ENCODE measurements at places on chromosomes 16 and 17. TPM values are rescaled to one million over a fixed set of nuclear protein-coding genes. Genes with fewer than 3 reads are reported as not detected.

The CDK3 gene
- total RNA-seq: 11.5 TPM

The TMEM238L gene
- total RNA-seq: not detected

The WFIKKN1 gene
- 0.08 TPM for total RNA-seq

The SDK2 gene
- total RNA-seq: 1.6 TPM

The CX3CL1 gene
- total RNA-seq: 22.0 TPM

The GUCY2D gene
- not detected for total RNA-seq

The HOXB3 gene
- 24.0 TPM for total RNA-seq

The PIGQ gene
- 63.1 TPM for total RNA-seq

The SLC26A11 gene
- 14.4 TPM for total RNA-seq

The HEATR3 gene
- total RNA-seq: 19.4 TPM

The SSTR5 gene
- not detected for total RNA-seq

The MYL11 gene
- total RNA-seq: not detected

The DECR2 gene
- total RNA-seq: 15.1 TPM

The MT1M gene
- total RNA-seq: 1.9 TPM

The PSMB10 gene
- 33.9 TPM for total RNA-seq

The NOXO1 gene
- total RNA-seq: not detected

The PROCA1 gene
- total RNA-seq: 0.58 TPM

The GDPD1 gene
- 1.7 TPM for total RNA-seq

The CES4A gene
- total RNA-seq: 2.3 TPM

The B4GALNT2 gene
- 0.50 TPM for total RNA-seq

The ADAD2 gene
- total RNA-seq: not detected

The KCNG4 gene
- not detected for total RNA-seq

The CDC6 gene
- total RNA-seq: 7.9 TPM

Measured in kidney epithelial cell (primary cell).